ENCODE measurements at places on chromosomes 3 and 15.

GRCh38 chr3:17945799-17946399 lies 203.5 kb upstream of the TBC1D5 start:
- no peak for DNase-seq

GRCh38 chr3:17052363-17052762 lies 167.6 kb downstream of the PLCL2 start:
- no peak for DNase-seq

DNA sequence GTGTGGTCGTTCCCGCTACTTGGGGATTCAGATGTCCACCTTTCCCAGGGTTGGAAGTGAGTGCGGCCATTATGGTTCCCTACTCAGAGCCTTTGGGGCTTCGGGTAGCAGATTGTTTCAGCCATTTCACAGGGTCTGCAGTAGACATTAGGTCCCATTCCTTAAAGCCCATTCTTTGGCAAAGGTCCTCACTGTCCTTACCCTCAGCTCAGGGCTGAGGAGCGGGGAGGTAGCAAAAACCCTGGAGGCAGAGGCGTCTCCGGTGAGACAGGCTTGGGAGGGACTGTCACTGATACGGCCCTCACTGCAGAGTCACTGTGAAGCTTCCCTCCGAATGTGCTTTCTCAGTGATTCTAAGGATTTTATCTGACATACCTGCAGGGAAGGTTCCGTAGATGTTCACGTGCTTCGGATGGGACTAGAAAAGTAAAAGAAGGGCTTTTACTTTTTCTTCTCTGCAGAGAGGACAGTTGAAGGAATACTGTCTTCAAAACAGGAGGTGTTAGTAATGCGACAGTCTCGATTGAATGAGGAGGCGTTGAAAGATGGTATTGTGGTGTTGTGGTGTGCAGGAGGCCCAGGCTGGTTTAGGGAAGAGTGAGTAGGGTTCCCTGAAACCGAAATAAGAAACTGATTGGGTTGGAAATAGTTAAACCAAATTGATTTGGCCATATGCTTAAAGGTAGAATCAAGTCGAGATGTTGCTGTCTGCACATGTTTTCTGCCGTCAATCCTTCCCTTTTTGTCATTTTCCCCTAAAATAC lies 630 bp downstream of the ATP6V1A start:
- DNase-seq: no peak

- DNase-seq: no peak
These were observed 34.7 kb upstream of the LACTB start for GRCh38 chr15:63086947-63087346.

GRCh38 chr15:88797663-88798339 lies 5.4 kb upstream of the ACAN start:
- DNase-seq: no peak

- DNase-seq: no peak
These were observed 28.1 kb upstream of the INSYN1 start for GRCh38 chr15:73781038-73781925.

DNA sequence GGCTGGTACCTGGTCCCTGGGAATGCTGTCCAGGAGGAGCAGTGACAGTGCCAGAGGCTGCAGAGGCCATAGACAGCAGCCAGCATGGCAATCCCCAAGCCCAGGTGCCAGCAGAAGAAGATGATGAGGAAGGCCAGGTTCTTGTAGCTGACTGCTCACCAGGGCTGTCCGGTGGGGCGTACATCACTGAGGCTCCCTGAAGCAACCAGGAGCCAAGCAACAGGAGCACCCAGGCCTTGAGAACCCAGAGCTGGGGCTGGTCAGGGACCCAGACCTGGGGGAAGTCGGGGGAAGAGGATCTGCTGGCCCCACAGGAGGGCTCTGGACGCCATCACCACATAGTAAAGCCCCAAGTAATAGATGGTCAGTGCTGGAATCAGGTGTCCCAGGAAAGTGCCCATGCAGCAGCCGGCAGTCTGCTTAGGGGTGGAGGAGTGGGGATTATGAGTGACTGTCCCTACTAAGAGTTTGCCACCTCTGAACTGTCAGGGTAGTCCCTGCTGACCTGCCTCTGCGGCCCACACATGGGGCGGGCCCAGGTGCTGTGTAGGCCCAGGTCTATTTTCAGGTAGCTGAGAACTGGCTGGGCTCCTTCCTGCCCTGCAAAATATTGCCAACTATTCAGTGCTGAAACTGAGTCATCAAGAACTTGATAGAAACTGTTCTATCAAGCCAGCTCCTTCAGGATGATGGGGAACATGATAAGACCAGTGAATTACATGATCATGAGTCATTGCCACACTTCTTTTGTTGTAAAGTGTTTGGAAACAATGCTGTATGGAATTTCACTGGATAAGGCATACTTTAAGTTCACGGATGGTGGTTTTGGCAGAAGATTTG lies 68.7 kb downstream of the CHRD start:
- DNase-seq: no peak

DNA sequence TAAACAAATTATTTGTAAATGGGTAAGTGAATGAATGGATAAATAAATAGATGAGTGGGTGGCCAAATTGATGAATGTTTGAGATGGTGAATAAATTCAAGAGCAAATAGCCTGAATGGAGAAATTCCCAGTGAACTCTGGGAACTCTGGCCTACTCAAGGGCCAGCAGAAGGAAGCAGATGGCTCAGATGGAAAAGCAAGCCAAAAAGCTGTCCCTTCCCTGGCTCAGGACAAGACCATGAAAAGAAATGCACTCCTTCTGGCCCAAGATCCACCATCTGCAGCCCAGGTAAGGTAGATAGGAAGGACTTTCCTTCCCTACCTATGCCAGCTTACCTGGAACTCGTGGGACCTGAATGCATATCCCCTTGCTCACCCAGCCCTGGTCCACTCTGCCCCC lies 37.6 kb upstream of the CLDN18 start:
- DNase-seq: no peak

GRCh38 chr15:88089024-88089620 lies 167.4 kb downstream of the NTRK3 start:
- no peak for DNase-seq

GRCh38 chr3:37762698-37763097 lies 99.0 kb upstream of the CTDSPL start:
- DNase-seq: no peak

DNA sequence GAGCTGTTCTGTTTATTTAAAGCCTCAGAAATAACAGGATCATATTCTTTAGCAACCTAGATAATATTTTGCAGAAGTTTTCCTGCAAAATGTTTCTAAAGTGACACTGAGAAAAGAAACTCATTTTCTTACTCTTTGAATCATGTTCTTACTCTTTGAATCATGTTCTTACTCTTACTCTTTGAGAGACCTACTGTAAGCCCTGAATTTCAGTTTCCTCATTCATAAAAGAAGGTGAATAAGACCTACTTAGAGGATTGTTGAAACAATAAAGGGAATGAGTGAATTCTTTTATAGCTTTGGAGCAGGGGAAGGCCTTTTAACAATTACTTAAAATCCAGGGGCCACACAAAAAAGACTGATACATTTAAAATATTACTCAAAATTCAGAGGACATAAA lies 221.7 kb upstream of the CMC1 start:
- no peak for DNase-seq

- no peak for DNase-seq
These were observed 20.9 kb downstream of the ST3GAL6 start for GRCh38 chr3:98784042-98784441.

GRCh38 chr3:184172681-184173373 lies 1.8 kb upstream of the AP2M1 start:
- DNase-seq: no peak

DNA sequence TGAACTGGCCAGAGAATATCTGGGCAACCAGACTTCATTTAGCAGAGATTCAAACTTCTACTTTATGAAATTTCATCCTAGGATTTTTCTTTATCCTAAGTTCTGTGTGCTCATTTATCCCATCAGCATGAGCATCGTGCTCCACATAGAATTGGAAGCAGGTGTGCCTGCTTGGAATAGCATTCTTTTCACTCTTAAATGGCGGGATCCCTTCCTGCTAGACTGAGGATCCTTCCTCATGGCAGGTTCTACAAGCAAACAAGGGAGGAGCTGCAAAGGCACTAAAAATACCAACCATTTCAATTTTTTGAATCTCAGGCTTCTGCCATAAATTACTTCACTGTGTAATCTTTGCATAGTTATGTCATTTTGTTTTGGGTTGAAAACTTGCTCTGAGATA lies 74.6 kb upstream of the FLNB start:
- DNase-seq: no peak

- no peak for DNase-seq
These were observed 99.2 kb upstream of the LRRN1 start for GRCh38 chr3:3699816-3700633.

GRCh38 chr3:106034313-106034712 lies 165.5 kb upstream of the CBLB start:
- no peak for DNase-seq

DNA sequence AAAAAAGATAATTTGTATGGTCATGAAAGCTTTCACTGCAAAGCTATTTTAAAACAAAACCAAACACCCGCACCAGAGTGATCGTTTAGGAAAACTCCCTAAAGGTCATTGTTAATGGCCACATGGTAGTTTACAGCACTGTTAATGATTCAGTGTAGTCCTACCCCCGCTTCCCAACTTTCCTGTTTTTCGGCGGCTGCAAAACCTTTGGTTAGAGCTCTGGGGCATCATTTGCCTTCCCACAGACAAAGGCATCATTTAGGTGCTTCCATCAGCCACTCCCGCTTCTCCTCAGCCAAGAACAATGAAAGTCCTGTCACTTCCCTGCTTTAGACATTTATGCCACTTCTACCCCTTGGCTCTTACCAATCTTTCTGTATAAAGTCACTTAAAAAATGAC lies 10.6 kb downstream of the MELTF start:
- DNase-seq: no peak

DNA sequence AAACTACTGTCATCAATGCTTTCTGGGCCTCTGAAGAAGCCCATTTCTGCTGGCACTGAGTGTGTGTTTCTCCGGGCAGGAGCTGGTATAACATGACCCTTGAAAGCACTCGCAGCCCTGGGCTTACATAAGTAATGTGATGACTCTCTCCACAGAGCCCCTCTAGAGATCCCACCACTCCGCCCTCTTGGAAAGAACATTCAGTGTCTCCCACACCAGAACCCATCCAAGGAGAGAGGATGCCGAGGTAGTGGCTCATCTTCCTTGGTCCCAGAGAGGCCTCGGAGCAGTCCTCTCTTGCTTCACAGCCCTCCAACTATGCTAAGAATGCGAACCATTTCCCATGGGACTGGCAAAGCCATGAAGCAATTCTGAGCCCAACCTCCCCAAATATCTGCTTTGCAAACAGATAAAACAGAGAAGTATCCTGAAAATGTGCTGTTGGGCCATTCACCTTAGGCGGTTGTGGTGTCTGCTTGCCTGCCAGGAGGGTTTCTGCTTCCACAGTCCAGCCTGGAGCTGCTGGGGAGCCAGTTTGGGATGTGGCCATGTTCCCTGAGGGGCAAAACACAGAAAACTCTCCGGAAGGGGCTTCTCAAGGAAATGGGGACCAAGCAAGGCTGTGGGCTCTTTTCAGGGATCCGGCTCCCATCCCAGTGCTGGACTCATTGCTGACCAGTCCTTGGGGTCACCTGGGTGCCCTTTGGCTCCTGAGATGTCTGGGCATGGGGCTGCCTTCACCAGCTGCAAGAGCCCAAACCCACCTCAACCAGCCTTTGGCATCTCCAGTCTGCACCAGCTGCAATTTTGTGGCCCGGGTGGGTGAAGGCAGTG lies 47.3 kb downstream of the AMOTL2 start:
- DNase-seq: no peak

DNA sequence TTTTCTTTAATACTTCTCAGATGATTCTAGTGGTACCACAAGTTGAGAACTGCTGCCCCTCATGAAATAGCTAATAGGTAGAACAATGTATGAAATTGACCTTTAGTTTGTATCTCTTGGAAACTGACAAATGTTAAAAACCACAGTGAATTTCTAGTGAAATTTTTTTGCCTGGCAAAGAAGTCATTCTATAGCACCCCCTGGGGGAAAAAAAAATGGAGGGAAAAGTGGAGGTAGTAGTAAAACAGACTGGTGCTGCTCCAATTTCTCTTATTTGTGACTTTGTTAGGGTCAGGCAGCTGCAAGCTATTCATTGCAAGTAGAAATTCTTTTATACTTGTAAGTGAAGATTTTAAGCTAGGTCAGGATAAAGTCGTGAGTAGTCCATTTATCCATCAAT lies 605.0 kb downstream of the NLGN1 start:
- DNase-seq: no peak

DNA sequence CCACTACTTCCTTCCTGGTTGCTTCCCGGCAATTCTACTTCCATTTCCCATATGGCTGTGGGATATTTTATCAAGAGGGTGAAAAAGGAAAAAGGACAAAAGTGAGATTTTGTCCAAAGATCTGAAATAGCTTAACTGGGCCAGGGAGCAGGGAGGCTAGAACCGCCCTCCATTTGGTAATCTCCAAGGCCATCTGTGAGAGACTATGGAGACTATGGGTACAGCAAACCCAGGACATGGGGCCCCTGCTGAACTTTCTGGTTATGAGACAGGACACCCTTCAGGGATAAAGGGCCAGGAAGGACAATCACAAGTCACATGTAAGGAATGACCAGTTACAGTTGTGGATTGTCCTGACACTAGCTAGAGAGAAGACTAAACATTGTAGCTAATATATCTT lies 24.3 kb downstream of the ZSCAN2 start:
- DNase-seq: no peak

GRCh38 chr3:49906073-49906743 lies 2.5 kb upstream of the MST1R start:
- DNase-seq: no peak

DNA sequence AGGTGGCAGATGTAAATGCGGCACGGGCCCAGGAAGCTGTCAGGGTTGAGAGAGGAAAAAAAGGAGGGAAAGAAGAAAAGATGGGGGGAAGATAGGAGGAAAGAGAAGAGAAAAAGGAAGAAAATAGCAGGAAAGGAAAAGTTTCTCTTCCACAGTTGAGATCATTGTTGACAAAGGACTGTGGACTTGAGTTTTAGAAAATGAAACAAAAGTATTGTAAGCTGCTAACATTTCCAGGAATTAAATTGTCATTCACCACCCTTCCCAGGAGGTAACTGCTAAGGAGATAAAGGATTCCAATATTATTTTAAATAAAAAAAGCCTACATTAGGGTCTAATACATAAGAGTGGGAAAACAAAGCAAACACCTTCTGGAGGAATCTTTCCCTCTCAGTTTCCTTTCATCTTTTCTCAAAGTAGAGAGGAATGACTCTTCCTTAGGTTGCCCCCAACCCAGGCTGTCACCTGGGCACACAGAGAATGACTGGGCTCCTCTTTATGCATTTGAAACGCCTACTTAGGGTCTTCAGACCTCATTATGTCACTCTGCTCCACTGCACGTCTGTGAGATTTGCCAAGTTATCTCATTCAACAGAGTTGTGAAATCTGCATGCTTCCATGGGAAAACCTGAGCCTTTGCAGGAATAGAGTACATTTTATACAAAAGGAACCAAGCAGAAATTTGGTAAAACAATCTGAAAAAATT lies 194.0 kb downstream of the TNIK start:
- DNase-seq: no peak

- no peak for DNase-seq
These were observed 170.2 kb upstream of the NR2F2 start for GRCh38 chr15:96160269-96160668.

DNA sequence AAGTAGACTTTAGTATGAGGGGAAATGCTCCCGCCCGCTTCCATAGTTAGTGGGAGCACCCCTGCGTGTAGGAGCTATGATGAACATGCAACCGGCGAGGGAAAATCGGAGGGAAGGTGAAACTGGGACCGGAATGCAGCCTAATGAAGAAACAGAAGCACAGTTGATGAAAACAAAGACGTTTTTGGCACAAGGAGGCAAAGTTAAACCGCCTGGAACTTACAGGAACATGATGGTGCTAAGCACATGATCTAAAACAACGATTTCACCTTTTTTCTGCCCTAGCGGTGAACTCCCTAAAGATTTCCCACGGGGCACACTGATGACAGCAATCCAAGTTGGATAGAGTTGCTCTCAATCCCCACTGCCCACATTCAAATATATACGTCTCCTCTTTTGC lies 49.4 kb upstream of the SPATA12 start:
- no peak for DNase-seq

All from SIG-M5 (cell line).